CD4-positive, alpha-beta T cell treated with Interferon gamma for 1 hour (primary cell): ENCODE measurements at places on chromosomes 1 and 21.

GRCh38 chr1:117106478-117106877 lies 15.1 kb downstream of the TRIM45 start:
- no peak for DNase-seq

DNA sequence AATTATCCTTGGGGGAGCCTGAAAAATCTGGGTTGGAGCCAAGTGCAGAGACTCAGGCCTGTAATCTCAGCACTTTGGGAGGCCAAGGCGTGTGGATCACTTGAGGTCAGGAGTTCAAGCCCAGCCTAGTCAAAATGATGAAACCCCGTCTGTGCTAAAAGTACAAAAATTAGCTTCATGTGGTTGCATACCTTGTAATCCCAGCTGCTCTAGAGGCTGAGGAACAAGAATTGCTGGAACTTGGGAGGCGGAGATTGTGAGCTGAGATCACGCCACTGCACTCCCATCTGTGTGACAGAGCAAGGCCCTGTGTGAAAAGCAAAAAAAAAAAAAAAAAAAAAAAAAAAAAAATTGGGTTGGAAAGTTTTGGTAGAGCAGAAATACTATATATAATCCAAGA lies 1563.6 kb upstream of the PRMT6 start:
- DNase-seq: no peak

DNA sequence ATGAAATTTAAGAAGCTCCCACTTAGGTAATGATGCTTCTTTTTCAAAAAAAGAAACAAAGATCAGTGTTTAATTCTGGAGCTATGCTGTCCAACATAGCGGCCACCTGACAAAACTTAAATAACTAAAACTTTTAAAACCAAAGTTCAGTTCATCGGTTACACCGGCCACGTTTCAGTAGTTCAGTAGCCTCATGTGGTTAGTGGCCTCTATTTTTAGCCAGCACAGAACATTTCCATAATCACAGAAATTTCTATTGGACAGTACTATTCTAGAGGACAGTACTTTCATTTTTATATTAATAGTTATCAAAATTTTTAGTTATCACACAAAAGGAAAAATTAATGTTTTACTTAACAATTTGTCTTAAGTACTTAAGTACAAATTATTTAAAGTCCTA lies 141.0 kb downstream of the USP25 start:
- no peak for DNase-seq

DNA sequence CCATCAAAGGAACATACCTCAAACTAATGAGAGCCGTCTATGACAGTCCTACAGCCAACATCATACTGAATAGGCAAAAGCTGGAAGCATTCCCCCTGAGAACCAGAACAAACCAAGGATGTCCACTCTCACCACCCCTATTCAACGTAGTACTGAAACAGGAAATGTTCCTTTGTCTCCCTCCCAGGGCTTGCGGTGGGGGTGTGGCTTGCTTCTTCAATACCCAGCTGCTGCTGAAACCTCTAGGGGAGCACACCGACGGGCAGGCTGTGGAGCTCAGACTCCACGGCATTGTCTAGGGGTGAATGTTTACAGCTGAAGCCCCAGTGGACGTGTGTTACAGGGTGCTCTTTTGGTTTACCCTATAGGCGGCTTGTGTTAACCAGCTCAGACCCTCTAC lies 30.5 kb upstream of the B3GALT2 start:
- no peak for DNase-seq

DNA sequence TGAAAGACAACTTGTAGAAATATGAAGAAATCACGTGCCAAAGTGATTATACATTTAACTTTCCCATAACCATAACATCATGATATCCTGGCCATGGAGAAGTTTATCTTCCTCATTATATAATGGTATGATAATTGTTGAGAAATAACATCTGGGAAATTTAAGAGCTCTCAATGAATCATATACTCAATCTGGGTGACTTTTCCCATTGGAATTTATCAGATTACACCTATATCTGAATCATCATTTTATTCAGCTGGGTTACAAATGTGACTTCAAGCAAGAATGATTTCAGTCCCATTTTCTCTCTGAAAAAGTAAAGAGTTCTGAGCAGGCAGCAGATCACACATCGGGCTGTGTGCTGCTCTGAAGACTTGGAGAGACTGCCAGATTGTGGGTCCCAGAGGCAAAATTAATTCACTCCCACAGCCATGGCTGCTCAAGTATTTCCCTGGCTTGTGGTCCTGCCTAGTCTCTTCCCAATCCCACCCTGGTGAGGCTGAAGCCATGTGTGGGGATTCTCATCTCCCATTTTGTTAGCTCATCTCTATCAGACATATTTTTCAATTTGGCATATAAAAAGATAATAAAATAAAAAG lies 278.0 kb downstream of the MRPL39 start:
- no peak for DNase-seq

DNA sequence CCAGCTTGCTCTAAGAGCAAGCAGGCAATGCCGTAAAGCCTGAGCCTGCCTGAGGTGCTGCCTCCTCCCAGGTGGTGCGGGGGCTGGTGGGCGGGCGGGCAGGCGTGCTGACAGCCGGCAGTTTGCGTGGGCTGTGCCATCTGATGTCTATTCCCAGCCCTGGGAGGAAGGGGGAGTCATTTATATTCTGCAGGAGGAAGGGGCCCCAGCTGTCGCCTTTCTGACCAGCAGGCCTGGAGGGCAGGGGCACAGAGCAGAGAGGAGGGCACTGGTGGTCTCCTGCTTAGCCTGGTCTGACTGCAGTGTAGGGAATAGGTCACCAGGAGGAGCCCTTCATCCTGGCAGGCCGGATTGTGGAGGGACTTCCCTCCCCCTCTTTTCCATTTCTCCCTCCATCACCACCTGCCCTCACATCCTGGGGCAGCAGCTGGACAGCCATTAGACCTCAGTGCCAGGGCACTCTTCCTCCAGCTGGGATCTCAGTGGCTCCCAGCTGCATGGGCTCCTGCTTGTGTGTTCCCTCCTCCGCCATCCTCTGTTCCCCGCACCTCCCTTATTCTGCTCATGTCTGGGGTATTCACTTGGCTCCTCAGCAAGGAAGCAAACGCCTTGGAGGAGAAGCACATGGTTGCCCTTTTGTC lies 4.4 kb downstream of the CYB561D1 start:
- DNase-seq: no peak

- DNase-seq: no peak
Measured at GRCh38 chr1:11180342-11180744, 8.8 kb upstream of the ANGPTL7 start.

DNA sequence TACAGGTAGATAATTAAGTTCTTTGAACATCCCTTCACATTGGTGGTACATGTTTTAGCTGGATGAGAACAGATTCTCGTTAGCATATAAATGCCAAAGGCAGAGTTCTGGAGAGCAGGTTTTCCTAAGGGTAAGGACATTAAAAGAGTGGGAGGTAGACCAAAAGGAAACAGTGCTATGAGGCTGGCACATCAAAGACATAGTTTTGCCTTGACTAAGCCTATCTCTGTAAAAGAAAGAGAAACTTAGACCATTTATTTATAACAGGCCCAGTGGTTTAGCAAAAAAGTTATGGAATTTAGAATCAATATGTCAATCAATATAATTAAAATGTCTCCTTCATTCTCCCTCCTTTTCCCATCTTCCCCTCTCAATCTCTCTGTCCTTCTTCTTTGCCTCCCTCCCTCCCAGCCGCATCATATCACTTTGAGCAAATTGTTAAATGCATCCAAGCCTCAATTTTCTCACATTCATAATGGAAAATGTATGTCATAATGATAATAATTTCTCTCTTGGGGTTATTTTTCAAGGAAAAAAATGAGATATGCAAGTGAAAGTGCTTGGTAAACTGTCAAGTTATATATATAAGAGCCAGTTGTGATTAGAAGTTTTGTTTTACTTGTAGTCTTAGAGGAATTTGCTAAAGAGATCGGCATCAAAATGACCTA lies 209.9 kb upstream of the SGIP1 start:
- DNase-seq: no peak

DNA sequence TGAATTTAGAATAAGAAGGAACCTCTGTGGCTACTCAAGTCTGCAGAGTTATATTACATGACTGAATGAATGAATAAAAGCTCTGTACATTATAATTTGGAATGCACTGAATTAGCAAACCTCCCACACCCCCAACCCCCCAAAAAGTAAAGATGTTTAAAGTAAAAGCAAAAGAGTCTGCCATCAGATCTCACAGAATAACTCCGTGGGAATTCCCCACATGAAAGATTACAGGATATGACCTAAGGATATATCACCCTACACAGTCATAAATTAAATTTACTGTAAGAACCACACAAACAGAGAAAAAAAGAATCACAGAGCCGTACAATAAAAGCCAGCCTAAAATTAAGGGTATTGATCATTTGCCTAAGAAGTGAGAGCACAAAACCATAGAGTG lies 587.3 kb downstream of the PTPRC start:
- no peak for DNase-seq

- no peak for DNase-seq
Measured at GRCh38 chr1:58726581-58726980, 26.7 kb upstream of the MYSM1 start.

DNA sequence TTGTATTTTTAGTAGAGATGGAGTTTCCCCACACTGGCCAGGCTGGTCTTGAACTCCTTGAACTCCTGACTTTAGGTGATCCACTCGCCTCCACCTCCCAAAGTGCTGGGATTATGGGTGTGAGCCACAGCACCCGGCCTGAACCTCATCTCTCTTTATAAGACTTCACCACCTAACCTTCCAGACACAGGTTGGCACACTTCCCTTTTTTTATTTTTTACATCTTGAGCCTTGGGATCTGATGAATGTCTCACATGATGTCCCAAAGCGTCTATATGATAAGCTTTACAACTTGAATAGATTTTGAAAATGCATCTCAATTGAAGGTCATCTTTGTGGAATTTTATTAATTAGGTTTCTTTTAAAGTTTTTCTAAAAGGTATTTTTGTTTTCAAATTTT lies 172.4 kb upstream of the IVNS1ABP start:
- no peak for DNase-seq

DNA sequence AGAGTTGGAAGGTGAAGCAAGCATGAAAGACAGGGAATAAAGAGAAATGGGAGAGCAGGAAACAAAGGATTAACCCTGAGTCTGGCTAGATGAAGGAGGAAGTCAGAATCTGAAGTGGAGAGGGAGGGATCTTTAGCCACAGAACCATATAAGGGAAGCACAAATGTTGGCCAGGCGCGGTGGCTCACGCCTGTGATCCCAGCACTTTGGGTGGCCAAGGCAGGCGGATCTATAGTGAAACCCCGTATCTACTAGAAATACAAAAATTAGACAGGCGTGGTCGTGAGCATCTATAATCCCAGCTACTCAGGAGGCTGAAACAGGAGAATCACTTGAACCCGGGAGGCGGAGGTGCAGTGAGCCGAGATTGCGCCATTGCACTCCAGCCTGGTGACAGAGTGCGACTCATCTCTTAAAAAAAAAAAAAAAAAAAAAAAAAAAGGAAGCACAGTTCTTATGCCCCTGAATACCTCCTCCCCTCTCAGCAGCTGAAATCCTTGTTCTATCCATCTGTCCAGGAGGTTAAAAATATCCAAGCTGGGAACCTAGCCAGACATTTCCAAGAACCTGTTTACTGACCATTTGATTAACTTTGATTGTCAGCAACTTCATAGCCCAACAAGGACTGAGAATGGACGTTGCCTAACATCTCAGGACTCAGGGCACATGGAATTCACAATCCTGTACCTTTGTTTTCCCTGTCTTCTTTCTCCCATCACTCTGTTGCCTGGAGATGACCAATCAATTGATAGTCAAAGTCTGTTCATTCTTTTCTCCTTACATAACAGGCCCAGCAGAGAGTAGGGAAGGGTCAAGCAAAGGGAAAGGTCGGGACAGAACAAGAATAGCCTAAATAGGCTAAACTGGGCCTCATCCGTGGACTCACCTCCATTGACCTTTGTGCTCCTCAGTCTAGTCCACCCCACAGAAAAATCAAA lies 10.6 kb downstream of the TXNIP start:
- DNase-seq: no peak
